ENCODE measurements at places on chromosomes 11 and 22.

- H3K36me3 ChIP-seq = no peaks in the 10 kb centered on the region
- H3K27ac ChIP-seq = no peak overlapping the region
- no peaks in the 10 kb centered on the region for H3K27me3 ChIP-seq
- H3K4me1 ChIP-seq = no peaks in the 10 kb centered on the region
- H3K4me3 ChIP-seq = no peak overlapping the region
Observed at GRCh38 chr22:22099833-22100812, 117.5 kb upstream of the TOP3B start.

DNA sequence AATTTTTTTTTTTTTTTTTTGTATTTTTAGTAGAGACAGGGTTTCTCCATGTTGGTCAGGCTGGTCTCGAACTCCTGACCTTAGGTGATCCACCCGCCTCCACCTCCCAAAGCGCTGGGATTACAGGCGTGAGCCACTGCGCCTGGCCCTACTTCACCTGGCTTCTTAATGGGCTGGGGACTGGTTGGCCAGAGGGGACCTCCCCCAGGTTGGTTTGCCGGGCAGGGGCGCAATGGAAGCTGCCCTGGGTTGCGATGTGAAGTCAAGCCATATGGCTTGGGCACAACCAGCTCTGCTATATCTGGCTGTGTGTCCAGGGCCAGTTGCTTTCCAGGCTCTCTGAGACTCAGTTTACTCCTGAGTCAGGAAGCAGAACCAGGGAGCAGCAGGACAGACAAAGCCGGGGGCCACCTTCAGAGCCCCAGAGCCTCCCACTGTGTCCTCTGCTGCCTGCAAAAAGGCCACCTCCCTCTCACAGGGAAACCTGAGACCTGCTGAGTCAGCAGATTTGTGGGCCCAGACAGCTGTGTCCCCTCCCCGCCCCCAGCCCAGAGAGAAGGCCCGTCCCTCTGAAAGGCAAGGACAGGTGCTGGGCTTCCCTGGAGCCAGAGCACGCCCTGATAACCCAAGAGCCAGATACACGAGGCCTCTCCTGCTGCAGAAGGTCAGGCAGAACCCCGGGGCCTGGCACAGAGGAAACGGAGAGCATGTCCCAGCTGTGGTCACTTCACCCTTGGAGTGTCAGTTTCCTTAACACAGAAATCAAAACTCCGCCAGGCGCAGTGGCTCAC, 29.2 kb upstream of the DAGLA start:
- no peak overlapping the region for H3K27ac ChIP-seq
- DNase-seq = no peak
- H3K4me1 ChIP-seq = no peaks in the 10 kb centered on the region
- no peaks in the 10 kb centered on the region for H3K36me3 ChIP-seq

DNA sequence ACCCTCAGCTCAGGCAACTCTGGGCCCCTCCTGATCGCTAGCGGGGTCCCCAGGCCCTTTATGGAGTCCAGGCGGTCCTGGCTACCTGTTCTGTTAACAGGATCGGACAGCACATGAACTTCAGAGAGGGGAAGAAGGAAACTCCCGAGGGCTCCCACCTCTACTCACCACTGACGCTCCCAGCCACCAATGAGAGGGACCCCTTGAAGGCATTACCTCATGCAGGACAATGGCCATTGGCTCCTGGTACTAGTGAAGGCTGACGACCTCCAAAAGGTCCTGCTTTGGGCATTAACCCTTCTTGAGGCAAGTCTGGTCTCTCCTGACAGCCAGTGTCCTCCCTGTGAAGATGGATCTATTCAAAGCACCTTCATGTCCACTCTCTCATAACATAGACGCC, 71.5 kb upstream of the LMO1 start:
- no peak overlapping the region for H3K4me3 ChIP-seq
- H3K27ac ChIP-seq = no peak overlapping the region

- peak overlapping the region; percentile 100 for H3K4me3 ChIP-seq
- H3K36me3 ChIP-seq = no peaks in the 10 kb centered on the region
- H3K27me3 ChIP-seq = no peaks in the 10 kb centered on the region
- peaks cover 64% of the 10 kb centered on the region for H3K4me1 ChIP-seq
- peak; percentile 87 for DNase-seq
Observed at GRCh38 chr11:65915821-65916251, 3.0 kb downstream of the C11orf68 start.

DNA sequence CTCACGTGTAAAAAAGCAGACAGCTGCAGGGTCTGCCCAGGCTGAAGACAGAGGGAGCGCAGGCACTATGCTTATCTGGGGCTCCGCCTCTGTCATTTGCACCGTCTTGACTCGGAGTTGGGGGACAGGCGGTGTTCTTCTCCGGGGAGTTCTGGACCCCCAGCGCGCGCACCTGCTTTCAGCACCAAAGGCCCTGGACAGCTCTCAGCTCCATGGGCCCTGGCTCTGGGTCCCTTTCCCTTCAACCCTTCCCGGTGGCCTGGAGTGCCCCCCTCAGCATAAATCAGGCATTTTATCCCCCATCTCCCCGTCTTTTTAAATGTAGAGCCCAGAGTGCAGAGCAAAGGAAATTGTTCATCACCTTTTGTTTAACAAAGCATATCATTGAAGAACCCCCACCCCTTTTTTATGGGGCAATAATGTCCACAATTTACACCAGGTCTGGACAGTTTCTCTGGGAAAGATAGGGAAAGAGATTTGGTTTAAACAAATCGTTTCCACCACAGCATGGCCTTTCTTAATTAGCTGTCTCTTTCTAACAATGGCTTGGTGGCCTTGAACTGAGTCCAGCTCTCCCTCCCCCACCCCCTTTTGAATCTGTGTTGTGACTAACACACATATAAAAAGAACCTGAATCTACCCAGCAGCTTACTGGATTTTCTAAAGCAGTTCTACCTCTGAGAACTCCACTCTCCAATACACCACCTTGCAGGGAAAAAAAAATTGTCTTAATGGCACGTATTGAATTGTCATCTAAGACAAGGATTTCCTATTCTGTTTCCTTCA, 1.7 kb downstream of the SEZ6L start:
- H3K4me1 ChIP-seq = peaks cover 10% of the 10 kb centered on the region
- no peak for DNase-seq
- peaks cover 8% of the 10 kb centered on the region for H3K27me3 ChIP-seq
- no peak overlapping the region for H3K4me3 ChIP-seq
- H3K36me3 ChIP-seq = no peaks in the 10 kb centered on the region
- H3K27ac ChIP-seq = no peak overlapping the region

GRCh38 chr11:78045851-78046485, 17.7 kb upstream of the THRSP start:
- H3K36me3 ChIP-seq = no peaks in the 10 kb centered on the region
- H3K27me3 ChIP-seq = no peaks in the 10 kb centered on the region
- H3K4me3 ChIP-seq = peak overlapping the region; percentile 77
- peak overlapping the region; percentile 48 for H3K27ac ChIP-seq
- H3K4me1 ChIP-seq = peaks cover 7% of the 10 kb centered on the region

DNA sequence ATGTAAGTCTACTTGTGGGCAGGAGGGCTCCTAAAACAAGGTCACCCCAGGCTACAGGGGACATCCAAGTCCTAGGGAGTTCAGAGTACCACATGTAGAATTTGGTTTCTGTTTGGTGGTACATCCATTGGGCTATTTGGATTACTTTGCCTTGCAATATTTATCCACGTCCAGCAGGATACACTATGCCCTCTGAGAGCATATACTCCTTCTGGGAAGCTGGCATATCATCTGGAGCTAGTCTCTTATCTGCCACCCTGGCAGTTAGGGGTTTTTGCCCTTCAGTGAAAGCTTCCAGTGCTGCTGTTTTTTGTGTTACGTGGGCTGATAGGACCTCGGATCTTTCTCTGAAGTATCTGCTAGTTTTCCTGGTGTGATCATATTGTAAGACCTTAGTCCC, 7.3 kb downstream of the LMO2 start:
- DNase-seq = no peak
- H3K4me3 ChIP-seq = no peak overlapping the region
- H3K27me3 ChIP-seq = no peaks in the 10 kb centered on the region
- H3K4me1 ChIP-seq = no peaks in the 10 kb centered on the region
- no peak overlapping the region for H3K27ac ChIP-seq

GRCh38 chr11:6992026-6992425, 28.1 kb downstream of the ZNF214 start:
- H3K4me3 ChIP-seq = peak overlapping the region; percentile 35
- peaks cover 20% of the 10 kb centered on the region for H3K4me1 ChIP-seq
